ENCODE measurements at places on chromosomes 4 and X.

GRCh38 chr4:100099746-100100145 is 90.5 kb downstream of the DDIT4L start:
- DNase-seq: no peak

GRCh38 chr4:138448169-138448568 is 206.0 kb upstream of the SLC7A11 start:
- DNase-seq: no peak

DNA sequence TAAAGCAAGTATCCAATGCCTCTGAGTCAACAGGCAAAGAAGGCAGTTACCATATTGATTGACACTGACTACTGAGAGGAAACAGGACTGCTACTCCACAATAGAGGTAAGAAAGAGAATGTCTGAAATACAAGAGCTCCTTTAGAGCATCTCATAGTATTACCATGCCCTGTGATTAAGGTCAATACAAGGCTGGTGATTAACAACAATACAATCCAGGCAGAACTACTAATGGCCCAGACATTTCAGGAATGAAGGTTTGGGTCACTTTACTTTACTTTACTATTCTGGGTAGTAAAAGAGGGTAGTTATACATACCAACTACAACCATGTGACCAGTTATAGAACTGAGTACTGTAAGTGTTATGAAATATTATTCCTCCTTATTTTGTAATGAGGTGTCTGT is 44.5 kb downstream of the BRWD3 start:
- DNase-seq: peak; percentile 56

DNA sequence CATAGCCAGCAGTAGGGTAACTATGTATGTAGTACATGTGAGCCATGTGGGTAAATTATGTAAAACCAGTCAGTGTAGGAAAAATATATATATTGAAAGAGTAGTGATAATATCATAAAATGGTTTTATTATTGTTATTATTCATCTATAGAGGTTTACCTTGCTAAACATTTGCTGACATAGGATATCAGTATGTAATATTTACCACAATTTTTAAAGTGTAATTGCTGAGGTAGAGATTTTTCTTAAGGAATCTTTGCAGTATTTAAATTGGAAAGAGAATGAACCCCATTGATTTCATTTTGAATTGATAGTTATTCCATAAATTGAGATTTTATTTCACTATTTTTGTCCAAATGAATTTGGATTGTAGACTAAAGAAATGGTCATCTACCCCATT is 27.1 kb downstream of the SLAIN2 start:
- no peak for DNase-seq

DNA sequence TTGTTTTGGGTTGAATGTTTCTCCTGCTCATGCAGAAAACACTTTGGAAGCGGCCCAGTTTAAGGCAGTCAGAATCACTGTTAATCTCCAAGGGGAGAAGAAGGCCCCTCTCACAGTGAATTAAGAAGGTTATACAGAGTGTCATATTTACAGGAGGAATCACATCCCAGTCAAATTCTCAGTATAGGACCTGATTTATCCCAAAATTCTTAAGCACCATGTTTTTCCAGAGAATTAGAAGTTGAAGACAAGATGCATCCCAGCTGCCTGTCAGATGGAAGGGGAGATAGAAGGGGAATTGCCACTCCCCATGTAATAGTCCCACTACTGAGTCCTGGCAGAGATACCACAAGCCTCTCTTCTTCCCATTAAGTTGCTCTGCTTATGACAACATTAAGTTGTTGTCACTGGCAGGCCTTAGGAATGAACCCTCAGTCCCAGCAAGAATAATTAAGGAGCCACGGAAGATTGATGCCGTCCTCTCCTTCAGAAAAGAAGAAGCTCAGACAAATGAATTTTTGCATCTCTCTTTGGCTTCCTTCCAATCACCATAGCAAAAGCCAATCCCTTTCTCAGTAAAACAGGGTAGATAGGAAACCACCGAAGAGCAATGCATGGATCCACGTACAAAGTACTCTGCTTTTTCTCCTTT is 138.4 kb downstream of the LDB2 start:
- no peak for DNase-seq

All from fibroblast of skin of left biceps (primary cell).